ENCODE measurements at places on chromosomes 2 and 18.

DNA sequence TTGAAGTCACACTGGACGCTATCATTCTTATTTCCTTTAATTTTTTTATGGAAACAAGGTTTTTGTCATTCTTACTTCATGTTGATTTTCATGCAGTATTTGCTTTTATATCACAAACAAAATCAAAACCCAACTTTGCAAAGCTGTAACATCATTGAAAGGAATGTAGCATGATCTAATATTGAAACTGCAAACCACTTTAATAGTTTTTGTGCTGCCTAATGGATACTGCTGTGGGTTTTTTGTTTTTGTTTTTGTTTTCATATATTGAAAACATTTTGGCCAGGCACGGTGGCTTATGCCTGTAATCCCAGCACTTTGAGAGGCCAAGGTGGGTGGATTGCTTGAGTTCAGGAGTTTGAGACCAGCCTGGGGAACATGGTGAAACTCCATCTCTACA is 81.6 kb downstream of the MAP2 start:
- no peak for DNase-seq

- no peak for DNase-seq
Measured at GRCh38 chr2:729376-729861, 52.2 kb upstream of the TMEM18 start.

- no peak for DNase-seq
Measured at GRCh38 chr18:79429785-79430281, 34.1 kb downstream of the NFATC1 start.

DNA sequence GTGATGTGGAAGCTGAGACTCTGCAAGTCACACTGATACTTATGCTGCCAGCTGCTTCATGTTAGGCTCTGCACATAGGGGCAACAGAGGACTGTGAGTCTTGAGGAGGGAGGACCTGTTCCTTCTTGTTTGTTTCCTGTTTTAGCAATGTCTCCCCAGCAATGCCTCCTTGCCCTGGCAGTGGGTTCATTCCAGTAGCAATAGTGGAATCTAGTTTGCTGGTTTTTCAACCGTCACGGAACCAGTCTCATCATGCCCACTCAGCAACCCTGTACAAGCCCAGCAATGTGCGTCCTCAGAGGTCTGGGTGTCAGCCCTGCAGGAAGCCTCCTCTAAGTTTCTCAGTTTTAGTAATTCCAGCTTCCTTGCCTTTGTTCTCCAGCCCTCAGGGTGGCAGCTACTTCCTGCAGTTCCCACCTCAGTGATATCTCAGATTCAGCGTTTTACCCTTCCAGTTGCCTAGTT is 20.5 kb upstream of the ITGB6 start:
- DNase-seq: no peak

GRCh38 chr2:19228181-19228593 is 130.2 kb downstream of the OSR1 start:
- peak; percentile 99 for DNase-seq

DNA sequence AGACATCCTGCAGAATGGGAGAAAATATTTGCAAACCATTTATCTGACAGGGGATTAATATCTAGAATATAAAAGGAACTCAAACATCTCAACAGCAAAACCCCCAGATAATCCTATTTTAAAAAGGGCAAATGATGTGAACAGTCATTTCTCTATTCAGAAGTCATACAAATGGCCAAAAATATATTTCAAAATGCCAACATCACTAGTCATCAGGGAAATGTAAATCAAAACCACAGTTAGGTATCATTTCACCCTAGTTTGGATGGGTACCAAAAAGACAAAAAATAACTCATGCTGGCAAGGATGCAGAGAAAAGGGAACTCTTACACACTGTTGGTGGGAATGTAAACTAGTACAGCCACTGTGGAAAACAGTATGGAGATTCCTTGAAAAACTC is 70.0 kb downstream of the TBR1 start:
- no peak for DNase-seq

GRCh38 chr2:130370490-130370889 is 14.6 kb downstream of the PTPN18 start:
- DNase-seq: no peak

GRCh38 chr2:213640738-213641425 is 356.6 kb downstream of the SPAG16 start:
- DNase-seq: no peak

DNA sequence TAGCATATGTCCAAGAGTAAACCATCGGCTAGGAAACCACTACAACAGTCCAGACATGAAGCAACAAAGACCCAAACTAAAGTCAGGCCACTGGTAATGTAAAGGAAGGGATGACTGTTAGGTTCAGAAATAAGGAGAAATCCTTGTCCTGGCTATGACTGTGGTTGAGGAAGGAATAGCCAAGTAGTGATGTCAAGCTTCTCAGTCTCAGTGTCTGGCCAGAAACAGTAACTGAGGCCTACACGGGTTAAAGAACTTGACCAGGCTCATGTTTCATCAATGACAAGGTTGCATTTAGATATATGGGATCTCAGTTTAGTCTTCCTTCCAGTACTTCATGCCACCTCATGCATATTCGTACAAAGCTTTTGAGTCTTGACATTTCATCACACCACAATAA is 162.0 kb downstream of the ETAA1 start:
- DNase-seq: no peak

DNA sequence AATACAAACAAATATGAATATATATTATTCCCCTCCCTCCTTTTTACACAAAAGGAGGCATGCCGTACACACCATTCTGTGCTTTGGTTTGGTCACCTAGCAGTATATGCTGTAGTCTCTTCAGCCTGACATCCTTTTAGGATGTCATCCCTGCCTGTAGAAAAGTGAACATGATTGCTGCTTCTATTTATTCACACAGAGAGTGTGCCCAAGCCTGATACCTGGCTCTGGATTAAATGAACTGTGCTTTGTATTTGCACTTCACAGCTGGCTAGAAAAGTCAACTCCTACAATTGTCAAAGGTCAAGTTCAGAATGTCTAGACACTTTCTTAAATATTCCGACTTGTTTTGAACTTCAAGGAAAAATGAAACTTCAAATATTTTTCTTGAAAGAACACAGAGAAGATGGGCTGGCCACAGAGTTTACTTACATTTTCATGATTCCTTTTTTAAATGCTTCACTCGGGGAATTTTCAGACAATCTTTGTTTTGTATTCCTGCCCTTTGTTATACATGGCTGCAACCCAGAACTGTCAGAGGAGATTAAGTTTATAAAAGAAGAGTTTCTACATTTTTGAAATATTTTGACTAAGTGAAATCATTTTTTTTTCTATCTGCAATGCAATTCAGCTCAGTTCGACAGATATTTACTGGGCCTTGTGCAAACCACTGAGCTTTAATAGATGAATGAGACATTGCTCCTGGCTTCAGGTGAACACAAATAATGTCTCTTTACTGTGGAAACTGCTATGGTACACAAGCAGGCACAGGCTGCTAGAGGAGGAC is 33.5 kb downstream of the DAPL1 start:
- no peak for DNase-seq

DNA sequence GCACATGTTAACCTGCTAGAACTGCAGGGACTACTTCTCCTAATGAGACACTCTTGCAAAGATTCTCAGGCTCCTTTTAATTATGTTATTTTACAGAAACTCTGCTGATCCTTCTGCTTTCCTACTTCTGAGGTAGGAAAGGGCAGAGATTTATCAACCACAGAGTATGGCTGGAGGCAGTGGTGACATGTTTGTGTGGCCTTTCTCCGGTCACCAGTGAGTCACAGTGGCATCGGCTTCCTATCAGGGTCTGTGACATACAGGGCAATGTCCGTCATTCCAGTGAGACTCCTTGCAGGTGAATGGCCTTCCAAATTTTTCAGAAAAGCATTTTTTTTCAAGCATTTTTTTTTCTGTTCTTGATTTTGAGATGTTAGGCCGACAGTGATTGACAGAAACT is 180.7 kb upstream of the LYPD1 start:
- DNase-seq: no peak

- no peak for DNase-seq
Measured at GRCh38 chr2:164933671-164934189, 21.6 kb downstream of the SLC38A11 start.

- DNase-seq: no peak
Measured at GRCh38 chr18:51862051-51862715, 477.8 kb upstream of the DCC start.

DNA sequence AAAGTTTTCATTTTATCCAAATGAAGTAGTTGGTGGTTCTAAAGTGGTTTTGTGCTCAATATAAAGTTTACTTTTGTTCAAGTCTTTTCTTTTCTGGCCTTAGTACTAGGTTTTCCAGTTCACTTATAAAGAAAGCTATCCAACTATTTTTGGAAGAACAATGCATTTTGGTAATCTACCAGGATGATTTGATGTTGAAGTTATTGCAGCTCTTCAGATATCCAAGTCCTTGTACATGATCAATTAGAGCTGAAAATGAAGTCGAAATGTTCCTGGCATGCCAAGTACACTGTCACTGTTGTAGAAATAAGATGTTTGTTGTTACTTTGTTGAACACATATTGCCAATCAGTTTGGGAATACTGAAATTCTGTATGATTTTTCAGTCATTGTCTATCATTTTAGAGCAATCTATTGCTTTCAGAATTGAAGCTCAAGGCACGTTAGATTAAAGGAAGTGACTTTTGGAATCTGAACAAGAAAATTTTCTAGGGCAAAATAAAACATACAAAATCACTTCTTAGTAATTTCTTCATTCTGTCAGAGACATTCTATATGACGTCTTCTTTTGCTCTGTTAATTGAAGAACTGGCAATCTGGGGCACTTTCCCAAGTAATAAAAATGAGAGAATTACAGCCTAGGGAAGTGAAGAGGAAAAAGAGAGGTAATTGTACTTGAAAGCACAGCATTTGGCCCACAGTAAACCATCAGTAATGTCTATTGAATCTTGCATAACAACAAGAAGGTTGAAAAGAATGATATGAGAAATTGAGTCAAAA is 232.3 kb downstream of the MREG start:
- no peak for DNase-seq

DNA sequence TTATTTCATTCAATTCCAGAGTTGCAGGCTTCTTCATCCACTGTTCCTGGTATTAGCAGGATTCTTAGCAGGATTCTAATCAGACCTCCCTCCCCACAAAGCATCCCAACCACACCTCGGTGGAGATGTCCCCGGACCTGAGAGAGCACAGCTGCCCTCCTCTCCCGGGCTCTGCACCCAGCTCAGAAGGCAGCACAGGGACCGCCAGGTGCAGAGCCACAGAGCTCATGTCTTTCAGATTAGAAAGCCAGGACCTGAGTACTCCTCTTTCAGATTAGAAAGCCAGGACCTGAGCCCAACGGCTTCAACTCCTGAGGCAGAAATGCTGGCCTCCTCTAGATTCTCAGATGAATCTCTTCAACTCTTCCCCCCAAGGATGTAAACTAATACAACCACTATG is 152.3 kb downstream of the MYO5B start:
- no peak for DNase-seq

GRCh38 chr2:111117598-111118480 is 2.9 kb upstream of the BCL2L11 start:
- no peak for DNase-seq

DNA sequence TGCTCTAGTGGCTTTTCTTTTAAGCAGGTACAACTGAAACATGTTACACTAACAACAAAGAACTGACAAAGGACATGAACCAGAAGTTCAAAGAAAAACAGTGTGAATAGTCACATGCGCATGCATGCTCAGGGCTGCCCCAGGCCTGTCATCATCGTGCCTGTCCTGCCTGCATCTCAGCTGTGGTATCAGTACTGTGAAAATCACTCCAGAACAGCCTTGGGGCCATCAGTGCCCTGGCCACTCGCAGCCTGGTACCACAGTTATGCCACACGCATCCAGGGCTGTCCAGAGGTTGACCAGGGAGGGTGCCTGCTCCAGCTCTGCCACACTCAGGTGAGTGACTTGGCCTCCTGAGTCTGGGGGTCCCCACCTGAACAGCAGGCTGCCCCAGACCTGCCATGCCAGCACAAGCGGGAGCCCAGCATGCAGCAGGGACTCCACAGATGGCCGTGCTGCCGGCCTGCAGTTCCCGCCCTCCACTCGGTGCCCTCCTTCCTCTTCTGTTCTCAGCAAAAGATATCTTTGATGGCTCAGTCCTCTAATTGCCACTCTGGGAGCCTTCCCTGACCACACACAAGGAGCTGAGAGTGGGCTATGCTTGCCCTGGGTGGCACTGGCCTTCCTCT is 12.3 kb downstream of the LIMS2 start:
- no peak for DNase-seq

DNA sequence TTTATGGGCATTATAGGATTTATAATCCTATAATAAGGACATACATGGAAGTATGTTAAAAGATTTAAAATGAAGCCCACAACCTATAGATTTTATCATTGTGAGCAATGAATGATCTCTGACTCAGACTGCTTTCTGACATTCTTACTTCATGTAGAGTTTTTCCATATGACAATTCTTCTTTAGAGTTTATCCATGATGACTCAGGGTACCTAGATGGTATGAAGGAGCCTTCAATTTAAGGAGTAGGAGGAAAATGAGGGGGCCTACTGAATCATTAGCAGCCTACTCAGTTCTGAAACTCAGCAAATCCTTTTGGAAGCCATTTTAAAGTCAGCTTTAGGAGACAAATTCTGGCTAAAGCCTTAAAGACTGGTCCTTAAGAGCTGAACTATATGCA is 10.4 kb downstream of the PELI1 start:
- no peak for DNase-seq

- no peak for DNase-seq
Measured at GRCh38 chr2:145547620-145548019, 1027.7 kb upstream of the ZEB2 start.

GRCh38 chr2:162945785-162946184 is 107.2 kb upstream of the KCNH7 start:
- no peak for DNase-seq

GRCh38 chr2:111669928-111670695 is 213.9 kb downstream of the ANAPC1 start:
- DNase-seq: no peak

GRCh38 chr2:199160677-199161465 is 296.9 kb downstream of the SATB2 start:
- DNase-seq: no peak

GRCh38 chr18:23918395-23919032 is 96.0 kb upstream of the TTC39C start:
- peak; percentile 54 for DNase-seq

GRCh38 chr2:146807568-146808168 is 1037.2 kb upstream of the ACVR2A start:
- no peak for DNase-seq

DNA sequence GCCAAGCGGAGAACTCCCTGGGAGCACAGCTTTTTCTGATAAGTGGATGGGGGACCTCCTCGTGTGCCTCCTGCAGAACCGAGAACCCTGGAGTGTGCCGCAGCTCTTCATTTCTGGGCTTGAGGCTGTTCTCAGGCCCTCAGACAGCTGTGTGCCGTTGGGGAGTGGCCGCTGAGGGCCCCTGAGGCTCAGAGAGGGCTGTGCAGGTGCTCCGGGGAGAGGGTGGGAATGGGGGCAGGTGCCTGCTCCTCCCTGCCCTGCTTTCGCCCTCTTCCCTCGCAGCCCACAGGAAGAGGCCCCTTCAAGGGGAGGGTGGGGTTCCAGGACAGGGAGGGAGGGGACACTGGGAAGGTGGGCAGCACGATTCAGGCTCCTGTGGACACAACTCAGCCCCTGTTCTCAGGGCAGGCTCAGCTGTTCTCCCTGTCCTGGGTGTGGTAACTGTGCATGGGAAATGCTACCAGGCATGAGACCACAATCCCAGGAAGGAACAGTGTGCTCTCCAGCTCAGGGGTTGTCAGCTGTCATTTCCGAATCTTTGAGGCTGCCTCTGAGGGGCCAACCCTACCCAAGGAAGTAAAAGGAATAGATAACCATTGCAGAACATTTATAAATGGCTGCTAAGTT is 11.3 kb downstream of the LCT start:
- DNase-seq: no peak
